ENCODE measurements at places on chromosomes 3 and 15. TPM values are rescaled to one million over a fixed set of nuclear protein-coding genes. Genes with fewer than 3 reads are reported as not detected.

- DNase-seq, result peak; percentile 95
These were observed at the start of gene RASSF1 for GRCh38 chr3:50340448-50341329. RASSF1 (minus strand) TSS chr3:50340836; CDS start chr3:50340805, 31 bp downstream.

DNA sequence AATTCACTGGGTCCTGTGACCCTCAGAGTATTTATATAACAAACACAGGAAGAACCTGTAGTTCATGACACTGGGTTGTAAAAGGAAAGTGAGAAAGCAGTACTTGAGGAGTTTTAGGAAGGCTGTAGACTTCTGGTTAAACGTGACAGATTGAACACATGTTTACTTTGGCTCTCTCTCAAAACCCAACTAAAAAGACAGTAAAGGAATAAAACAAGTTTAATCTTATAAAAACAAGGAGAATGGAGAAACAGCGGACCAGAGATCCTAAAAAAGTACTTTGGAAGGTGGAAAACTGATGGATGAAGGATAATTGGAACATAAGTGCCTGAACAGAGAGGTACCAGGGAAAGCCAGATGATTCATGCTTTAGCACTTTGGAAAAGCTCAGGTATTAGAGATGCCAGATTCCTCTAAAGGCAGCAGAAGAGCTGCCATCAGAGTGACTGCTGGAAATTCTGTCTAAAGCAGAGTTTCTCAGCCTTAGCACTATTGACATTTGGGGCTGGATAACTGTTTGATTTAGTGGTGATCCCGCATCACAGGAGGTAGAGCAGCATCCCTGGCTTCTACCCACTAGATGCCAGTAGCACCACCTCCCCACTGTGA lies 182.9 kb upstream of the RORA start:
- no peak for DNase-seq

ALDH1A2 gene
- total RNA-seq, result 8.1 TPM

DNA sequence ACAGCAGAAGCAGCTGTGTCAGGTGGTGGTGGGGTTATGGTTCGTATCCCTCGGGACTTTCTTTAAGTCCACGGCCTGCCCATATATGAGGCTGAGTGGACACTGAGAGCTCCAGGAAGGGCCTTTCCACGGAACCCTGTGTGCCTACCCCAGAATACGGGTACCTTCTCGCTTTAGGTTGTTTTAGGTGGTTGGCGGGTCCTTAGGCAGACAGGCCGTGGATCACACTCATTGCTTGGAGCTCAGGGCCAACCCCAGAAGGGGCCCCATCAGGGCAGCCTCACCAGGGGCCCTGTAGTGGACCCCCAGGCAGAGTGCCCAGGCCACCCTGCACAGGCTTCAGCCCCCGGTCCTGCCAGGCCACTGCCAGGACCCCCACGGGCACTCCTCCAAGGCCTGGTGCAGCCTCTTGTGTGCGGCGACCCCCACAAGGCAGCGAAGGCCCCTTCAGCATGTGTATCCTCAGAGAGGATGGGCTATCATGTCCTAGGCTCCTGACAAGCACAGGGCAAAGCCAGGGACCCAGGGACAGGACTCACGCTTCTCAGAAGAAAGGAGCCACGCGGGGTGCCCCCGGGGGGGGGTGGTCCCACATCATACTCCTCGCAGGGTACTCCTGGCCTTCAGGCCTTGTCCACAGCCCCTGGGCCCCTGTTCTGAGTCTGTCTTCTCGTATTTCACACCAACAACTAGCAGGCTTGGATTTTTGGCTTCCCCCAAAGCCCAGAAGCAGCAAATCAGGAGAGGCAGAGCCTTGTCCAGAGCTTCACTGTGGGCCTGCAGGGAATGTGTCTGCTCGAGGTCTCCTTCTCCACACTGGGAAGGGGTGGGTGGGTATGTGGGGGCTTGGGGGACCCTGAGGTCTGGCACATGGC lies 93.4 kb downstream of the LRRK1 start:
- peak; percentile 52 for DNase-seq

GRCh38 chr3:31092748-31093589 lies 198.5 kb upstream of the GADL1 start:
- no peak for DNase-seq
